Thoracic aorta (tissue), 2 donors: ENCODE measurements at places on chromosomes 12 and 14. TPM values are rescaled to one million over a fixed set of nuclear protein-coding genes. Genes with fewer than 3 reads are reported as not detected.

The PTPRO gene
- total RNA-seq: 19.5 TPM

The ALDH1L2 gene
- total RNA-seq: 16.5 TPM

The GALNT9 gene
- total RNA-seq: 1.7 TPM

The GRIP1 gene
- 0.28 TPM for total RNA-seq

The RTRAF gene
- 44.8 TPM for total RNA-seq

The DENND5B gene
- 43.9 TPM for total RNA-seq

The TMTC1 gene
- total RNA-seq: 76.3 TPM

The LRP1 gene
- 755 TPM for total RNA-seq

The TMEM30B gene
- total RNA-seq: 51.0 TPM

The PTHLH gene
- total RNA-seq: 8.1 TPM
